ENCODE measurements at places on chromosomes 2 and 18.

DNA sequence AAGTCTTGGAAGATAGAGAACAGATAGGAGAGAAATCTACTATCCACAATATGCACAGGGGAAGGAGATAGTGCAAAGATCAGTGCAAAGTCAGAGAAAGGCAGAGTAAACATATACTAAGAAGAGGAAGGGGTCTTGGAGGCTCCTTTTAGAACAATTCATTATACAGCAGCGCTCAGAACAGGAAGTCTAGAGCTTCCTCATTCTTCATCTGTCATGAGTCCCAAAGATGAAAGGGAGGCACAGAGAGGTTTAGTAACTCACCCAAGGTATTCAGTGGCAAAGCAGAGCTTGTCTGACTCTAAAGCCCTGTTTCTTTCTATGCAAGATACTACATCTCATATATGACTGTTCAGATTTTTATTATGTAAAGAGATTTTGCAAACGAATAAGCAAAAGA lies 1.4 kb downstream of the SP110 start:
- no peak for DNase-seq

DNA sequence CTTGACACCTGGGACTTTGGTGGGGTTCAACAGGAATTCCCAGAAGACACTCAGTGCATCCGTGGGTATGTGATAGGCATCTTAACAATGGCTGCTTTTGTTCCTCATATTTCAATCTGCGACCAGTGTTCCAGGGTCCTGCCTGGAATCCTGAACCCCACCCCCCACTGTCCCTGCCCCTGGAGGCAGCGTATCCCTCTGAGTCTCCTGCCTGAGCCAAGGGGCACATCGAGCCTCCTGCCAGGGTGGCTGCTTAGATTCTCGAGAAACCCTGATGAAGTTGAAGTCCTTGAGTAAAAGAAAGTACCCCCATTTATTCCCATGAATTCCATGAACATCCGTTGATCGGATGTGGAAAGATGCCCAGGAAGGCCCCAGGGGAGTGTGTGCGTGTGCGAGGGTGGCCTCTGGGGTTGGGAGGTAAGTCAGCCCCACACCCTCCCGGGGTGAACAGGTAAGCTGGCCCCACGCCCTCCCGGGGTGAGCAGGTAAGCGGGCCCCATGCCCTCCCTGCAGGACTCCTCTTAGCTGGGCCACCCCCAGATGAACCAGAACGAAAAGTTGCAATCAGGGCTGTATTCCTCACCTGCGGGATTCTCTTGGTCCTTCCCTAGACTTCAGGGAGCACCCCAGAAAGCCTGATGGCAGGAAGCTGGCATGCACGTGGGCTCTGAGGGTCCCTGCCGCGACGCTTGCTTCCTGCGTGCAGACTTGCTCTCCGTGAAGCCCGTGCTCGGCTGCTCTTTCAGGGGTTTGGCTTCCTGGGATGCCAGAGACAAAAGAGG lies 253.3 kb downstream of the AGAP1 start:
- no peak for DNase-seq

- DNase-seq: no peak
These were observed 845.6 kb upstream of the CNTNAP5 start for GRCh38 chr2:123179526-123179925.

- no peak for DNase-seq
These were observed 69.9 kb downstream of the MEMO1 start for GRCh38 chr2:31940920-31941319.

DNA sequence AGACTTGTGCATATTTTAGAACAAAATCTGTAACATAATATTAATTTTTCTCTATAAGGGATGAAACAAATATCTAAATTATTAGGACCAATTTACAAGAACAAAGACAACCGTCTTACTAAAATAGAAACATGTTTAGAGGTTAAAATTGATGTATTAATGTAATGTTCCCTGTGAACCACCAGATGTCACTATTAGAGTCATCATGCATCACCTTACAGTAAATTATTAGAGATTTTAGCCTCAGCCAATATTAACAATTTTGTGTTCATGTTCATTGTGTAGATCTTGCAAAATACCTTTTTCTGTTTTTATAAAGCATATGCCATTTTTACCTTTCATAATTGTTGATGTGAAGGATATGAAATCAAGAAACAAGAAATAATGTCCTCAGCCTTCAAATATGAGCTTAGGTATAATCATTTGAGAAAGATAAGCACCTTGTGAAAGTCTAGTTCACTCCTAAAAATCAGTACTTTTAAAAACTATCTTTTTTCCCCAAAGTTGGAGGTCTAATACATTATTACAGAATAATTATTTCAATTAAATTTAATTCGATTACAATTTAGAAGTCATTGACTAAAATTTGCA lies 344.3 kb upstream of the KCNH7 start:
- no peak for DNase-seq

DNA sequence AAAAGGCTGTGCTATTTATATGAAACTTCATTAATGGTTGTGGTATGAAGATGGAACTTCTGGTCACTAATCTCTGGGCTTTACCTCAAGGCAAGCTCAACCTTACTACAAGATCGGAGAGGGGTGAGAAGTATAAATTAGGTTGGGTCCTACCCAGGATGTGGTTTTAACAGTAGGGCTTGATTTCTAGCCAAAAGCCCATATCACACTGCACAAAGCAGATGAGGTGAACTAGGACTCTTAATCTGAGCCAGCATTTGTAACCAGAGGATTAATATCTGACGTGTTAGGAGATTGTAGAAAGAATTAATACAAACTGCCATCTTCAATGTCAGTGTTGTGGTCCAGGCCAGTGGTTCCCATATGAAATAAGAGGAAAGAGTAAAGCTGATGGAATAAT lies 86.4 kb upstream of the RGPD4 start:
- no peak for DNase-seq
